ENCODE measurements at places on chromosomes 7 and 10.

DNA sequence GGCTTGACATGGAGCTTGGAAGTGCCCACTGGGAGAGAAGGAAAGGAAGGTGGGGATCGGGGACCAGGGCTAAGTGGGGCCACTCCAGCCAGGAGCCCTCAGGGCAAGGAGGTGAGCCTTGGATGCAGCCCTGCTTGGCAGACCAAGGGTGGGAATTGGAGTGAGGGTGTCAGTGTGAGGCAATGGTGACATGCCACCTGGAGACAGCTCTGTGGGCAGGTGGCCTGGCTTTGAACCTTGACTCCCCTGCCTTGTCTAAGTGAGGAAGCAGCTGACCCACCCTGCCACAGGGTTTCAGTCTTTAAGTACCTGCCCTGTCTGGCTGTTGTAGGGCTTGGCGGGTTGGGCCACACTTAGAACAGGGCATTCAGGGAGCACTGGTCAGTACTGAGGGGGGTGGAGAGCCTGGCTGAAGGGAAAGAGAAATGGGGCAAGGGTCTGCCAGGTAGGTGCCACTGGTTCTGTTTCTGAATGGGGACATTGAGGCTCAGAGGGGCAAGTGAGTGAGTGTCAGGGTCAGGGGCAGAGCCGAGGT lies 4.8 kb downstream of the RAMP3 start:
- no peak for DNase-seq

- no peak for DNase-seq
Observed at GRCh38 chr7:85070967-85071628, 115.8 kb downstream of the SEMA3D start.

GRCh38 chr10:132645247-132645530 lies 107.6 kb downstream of the INPP5A start:
- DNase-seq = no peak

GRCh38 chr7:100102950-100103840 lies 1.8 kb downstream of the AP4M1 start:
- no peak for DNase-seq

DNA sequence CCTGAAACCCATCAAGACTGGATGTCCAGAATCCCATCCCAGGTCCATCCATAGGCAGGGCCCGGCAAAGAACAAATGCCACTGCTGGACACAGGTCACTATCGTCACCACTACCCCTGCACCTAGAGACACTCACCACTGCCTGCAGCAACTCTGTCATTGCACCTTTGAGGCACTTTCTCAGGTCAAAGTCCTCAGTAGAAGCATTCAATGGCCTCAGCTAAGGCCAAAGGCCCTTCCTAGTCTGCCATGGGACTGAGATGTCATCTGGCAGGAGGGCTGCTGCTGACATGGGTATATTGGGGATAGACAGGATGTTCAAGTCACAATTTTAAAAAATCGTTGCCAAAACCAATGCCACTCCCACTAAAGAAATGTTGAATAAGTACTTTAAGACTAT lies 58.7 kb downstream of the GPAM start:
- DNase-seq = no peak

Data from SW 1271 (cell line).